Fibroblast of skin of left biceps (primary cell): ENCODE measurements at places on chromosomes 2 and 18.

- DNase-seq: no peak
Measured at GRCh38 chr2:190407662-190408537, at the start of gene MFSD6. Gene MFSD6, plus strand, starts transcription at chr2:190408355. Its CDS starts 27,675 bp downstream, at chr2:190436030.

- DNase-seq: no peak
Measured at GRCh38 chr2:98498703-98499440, 54.2 kb downstream of the INPP4A start.

DNA sequence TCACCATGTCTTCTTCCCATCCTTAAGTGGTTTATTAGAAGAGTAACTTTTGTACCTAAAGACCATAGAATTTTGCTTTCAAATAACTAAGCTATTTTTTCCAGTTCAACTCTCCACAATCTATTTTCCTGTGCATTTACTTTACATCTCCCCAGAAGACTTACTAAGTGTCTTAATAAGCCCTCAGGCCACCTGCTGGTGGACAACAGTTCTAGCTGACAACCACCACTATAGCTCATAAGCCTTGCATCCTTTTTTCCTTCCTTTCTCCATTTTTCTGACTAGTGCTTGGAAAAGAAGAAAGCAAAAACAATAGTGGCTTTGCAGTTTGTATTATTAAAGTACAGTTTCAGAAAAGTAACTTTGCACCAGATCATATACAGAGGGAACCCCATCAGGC lies 149.5 kb upstream of the TMEM200C start:
- DNase-seq: no peak

DNA sequence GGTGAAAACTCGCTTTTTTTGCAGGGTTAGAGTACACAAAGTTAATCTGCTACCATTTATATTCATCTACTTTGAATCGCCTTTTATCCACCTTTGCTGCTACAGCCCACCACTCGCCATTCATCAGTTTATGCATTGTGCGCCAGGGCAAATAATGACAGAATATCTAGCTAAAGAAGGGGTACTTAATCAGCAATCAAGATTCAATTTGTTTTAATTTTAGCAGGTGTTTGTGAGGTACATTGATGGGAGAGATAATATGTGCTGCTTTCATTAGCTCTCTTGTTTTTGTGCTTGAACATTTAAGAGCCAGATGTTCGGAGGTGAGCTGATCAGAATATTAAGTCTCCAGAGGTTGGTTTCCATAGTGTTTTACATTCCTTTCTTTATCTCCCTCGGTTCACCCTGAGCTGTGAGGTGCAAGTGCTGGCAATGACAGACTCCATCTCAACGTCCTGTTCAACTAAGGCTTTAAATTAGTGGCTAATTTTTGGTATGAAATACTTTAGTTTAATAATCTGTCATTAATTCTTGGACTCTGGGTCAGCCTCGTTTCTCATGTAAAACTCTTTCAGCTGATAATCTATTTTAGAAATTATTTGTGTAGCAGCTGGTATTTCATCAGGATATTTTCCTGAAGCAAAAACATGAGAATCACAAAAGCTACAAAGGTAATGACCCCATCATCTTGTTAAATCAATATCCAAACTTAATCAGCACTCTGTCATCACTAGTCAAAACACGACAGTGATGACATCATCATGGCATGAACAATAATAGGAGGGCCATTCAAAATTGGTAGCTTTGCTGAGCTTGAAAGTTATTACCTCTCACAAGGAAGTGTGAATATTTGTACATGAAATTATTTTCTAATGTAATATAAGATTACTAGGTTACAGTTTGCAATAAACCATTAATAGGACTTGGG lies 479.9 kb upstream of the FANCL start:
- DNase-seq: no peak

GRCh38 chr2:151237422-151238025 lies 24.1 kb downstream of the RBM43 start:
- no peak for DNase-seq

DNA sequence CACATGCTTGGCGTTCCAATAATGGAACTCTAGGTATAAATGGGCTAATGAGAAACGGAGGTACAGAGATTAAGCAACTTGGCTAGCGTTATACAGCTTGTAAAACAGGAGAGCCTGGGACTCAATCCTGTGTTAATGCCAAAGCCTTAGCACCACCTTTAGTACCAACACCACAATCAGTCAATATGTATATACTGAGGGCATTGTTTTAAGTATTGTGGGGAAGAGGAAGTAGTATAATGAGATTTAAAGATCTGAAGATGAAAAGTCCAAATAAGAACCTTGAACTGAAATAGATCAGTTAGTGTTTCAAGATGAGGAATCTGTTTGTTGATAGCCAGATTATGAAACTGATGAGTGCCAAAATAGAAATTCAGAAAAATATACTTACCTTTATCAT lies 8.1 kb downstream of the MARS2 start:
- no peak for DNase-seq

DNA sequence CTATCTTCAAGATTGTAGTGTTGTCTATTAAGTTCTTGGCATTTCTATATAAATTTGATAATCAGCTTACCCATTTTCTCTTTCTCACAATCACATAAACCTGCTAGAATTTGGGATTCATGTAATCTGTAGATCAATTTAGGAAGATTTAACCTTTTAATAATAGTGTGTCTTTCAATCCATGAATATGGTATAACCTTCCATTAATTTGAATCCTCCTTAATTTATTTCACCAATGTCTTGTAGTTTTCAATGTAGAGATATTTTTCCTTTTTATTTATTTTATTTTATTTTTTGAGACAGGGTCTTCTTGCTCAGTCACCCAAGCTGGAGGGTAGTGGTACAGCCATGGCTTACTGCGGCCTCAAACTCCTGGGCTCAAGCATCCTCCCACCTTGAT lies 20.2 kb downstream of the SANBR start:
- DNase-seq: no peak

- no peak for DNase-seq
Measured at GRCh38 chr2:163175294-163175693, 336.7 kb upstream of the KCNH7 start.

GRCh38 chr18:23897291-23897690 lies 117.3 kb upstream of the TTC39C start:
- no peak for DNase-seq

DNA sequence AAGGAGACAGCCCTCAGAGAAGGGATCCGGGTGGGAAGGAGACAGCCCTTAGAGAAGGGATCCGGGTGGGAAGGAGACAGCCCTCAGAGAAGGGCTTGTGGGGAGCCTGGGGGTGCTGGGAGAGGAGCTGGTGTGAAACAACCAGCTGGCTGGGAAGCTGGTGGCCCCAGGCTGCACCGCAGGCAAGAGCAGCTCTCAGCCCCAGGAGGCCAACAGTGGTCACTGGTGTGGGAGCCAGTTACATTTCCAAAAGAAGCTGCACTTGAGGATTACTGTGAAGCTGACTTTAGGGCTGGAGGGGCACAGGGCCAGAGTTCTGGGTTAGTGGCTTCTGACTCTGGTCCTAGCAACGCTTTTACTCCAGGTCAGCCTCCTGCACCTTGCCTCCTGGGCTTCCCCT lies 3.3 kb downstream of the HES6 start:
- no peak for DNase-seq

- no peak for DNase-seq
Measured at GRCh38 chr18:809985-810642, 1.9 kb downstream of the YES1 start.

DNA sequence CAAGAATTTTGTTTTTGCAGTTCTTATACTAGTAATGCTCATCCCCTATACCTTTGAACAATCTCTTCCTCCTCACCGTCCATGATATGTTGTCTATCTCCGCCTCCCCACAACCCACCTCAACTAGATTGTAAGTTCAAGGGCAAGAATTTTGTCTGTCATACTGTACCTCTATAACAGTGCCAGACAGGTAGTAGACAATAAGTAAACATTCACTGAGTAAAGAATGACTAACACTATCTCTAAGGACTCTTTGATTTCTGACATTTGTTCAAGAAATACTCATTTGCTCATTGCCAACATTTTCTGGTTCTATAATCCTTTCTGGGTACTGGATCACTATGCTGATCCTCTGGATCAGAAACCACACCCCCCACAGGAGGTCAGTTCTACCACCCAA lies 82.4 kb downstream of the EXOC6B start:
- DNase-seq: no peak

DNA sequence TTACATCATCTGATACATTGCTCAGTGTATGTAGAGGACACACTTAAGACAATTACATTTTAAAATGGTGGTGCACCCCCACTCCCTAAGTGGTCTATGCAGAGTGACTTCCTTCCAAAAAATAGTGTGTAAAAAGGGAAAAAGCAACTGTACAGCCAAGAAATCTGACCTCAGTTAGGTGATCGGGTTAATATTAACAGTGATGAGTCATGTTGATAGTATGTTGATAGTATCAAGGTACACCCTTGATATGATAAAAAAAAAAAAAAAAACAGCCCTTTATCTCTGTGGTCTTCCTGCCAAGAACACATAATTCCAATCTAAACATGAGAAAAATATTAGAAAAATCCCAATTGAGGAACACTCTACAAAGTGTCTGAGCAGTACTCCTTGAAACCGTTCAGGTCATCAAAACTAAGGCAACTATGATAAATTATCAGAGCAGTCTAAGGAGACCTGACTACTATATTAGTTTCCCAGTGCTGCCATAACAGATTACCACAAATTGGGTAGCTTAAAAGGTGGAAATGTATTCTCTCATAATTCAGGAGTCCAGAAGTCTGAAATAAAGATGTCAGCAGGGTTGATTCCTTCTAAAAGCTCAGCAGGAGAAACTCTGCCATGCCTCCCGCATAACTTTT lies 171.9 kb downstream of the ARHGAP28 start:
- no peak for DNase-seq

DNA sequence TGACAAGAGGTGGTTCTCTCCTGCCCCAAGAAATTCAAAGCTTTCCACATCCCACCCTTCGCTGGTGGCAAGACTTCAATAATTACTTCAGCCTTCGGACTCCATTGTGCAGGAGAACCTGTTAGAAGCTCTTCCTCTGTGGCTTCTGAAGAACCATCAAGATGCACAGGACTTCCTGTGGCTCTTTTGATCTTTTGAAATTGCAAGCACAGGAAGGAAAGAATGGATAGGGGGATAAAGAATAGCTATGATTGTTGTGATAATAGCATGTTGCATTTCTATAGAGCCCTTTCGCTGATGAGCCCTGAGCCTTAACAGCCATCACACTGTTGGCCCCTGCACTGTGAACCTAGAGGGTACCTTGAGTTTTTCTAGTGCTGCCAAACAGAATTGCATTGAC lies 7.4 kb downstream of the EPAS1 start:
- no peak for DNase-seq

- DNase-seq: no peak
Measured at GRCh38 chr2:65101071-65101470, 28.8 kb downstream of the RAB1A start.

DNA sequence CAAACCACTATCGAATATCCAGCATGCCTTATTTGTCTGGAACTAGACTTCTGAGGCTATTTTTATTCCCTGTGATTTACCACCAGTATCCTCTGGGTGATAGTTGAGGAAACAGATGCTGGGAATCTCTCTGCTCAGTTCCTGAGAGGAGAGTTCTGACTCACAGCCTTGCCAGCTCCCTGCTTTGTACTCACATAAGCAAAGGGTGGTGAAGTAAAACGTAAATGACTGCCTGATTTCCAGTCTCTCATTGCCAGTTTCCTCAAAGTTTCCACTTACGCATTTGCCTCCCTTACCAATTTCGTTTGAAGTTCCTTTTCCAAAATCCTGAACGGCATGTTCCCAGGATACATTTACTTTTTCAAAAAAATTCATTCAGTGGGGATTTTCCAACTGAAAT lies 69.2 kb upstream of the HNRNPA3 start:
- DNase-seq: peak; percentile 32

DNA sequence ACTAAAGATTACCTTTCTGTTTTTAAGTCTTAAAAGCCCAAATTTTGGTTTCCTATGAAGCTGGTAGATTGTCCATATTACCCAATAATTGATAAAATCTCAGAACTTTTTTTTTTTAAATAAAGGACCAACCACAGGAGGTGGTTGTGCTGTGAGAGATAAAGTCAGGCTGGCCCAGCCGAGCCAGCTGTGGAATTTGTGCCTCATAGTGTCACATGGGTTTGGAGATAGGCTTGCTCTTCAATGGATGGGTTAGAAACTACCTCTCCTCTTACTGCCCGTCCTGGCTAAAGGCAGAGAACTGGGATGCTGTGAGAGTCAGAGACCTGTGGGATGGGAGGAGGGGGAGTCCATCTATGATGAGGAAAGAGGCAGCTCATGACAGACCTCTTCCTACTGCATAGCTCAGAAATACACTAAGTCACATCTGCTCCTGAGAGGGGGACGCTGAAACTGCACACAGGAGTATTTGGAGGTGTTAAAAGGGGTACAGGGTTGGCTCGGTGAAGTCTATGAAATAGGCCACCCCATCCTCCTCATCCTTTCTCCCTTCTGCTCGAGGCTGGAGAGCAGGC lies 99.7 kb upstream of the MGAT4A start:
- DNase-seq: no peak

GRCh38 chr2:38601463-38602135 lies 1.1 kb downstream of the HNRNPLL start:
- no peak for DNase-seq

- DNase-seq: no peak
Measured at GRCh38 chr2:186346216-186346615, 139.8 kb upstream of the ZC3H15 start.

GRCh38 chr2:23636426-23636825 lies 251.4 kb downstream of the KLHL29 start:
- no peak for DNase-seq

DNA sequence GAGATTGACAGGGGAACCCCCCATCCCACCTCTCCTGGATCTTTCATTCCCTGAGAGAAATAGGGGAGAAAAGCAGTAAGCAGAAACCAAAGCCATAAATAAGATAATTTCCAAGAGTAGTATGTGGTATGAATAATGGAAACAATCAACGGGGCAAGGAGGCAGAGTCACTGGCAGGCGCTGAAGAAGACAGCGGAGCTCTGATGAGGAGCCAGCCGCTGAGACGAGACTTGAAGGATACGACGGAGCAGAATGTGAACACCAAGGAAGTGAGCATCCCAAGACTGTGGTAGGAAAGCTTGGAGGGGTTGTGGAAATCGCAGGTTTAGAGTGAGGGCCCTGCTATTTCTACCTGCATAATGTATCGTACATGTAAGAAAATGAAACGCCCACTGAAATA lies 93.6 kb upstream of the CBLN2 start:
- DNase-seq: no peak

DNA sequence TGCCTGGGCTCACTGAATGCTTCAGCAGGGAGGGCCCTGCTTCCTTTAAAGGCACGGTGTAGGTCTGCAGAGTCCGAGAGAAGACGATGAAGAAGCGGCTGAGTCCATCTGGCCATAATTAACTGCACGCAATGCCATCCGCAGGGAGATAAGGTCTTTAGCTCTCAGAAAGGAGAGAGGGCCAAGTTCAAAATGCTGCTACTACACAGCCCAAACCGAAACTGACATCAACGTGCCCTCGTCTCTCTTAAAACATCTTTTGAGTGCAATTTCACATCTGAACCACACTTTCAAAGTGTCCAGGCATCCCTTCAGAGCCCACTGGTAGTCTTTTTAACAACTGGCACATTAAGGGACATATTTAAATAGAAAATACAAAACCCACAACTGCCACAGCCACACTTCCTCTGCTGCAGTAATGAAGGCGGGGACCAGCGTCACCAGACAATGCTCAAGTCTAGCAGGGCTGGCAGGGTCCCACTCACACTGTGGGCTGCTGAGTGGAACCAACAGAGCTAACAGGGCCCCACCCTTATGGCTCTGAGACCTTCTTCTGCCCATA lies 35.8 kb downstream of the ST3GAL5 start:
- no peak for DNase-seq

GRCh38 chr2:207655000-207655399 lies 29.8 kb upstream of the METTL21A start:
- no peak for DNase-seq
